Hematopoietic multipotent progenitor cell treated with erythropoietin and hydrocortisone succinate and interleukin-3 and kit ligand, for 4 days (in vitro differentiated cells): ENCODE measurements at places on chromosomes 2 and 18.

DNA sequence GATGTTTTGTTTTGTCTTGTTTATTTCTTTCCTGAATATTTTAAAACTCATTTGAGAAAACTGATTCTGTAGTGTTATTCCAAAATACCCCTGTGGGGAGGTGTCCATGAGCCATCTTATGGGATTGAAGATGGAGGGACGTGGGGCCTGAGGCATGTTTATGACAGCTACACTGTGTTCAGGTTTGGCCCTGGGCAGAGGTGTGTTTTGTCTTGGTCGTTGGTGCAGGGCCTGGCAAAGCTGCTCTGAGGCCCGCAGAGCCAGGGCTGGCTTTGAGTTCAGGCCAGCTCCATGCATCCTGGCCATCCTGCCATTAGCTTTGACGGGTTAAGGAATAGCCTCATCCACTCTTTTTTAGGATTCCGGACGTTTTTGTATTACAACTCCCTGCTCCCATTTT lies 68.9 kb downstream of the TMEM18 start:
- DNase-seq: no peak

DNA sequence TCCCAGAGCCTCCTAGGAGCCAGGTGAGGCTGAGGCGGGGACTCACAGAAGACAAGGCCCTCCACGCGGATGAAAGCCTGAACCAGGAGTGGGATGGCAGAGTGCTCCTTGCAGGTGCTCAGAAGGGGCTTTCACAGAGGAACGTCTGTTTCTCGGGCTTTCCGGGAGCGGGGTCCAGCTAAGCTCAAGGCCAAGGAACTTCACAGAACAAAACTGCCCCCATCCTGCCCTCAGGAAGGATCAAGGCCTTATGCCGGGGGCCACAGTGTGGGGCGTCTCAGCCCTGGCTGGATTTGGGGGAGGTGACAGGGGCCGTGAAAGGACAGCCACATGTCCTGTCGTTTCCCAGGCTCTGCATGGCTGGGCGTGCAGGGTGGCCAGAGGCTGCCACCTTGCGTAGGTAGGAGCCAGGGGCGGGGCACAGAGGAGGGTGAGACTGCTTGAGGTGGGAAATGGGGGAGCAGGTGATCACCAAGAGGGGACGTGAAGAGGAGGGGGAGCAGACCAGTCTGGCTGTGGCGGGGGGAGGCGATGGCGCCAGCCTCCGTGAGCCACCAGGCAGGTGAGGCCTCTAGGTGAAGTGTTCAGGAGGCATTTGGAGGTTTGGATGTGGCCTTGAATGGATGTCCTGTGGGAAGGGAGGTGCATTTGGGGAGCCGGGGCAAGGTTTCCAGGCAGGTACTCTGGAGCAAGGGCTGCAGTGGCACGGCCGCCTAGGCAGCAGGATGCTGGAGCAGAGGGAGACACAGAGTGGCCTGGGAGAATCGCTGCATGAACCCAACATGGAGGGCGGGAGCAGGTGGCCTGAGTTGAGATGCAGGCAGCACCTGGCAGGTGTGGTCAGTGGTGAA lies 79.1 kb downstream of the TWIST2 start:
- no peak for DNase-seq

- DNase-seq: no peak
Measured at GRCh38 chr2:182144776-182145165, 159.1 kb downstream of the PPP1R1C start.

- no peak for DNase-seq
Measured at GRCh38 chr2:76296438-76296837, 585.7 kb upstream of the GCFC2 start.

DNA sequence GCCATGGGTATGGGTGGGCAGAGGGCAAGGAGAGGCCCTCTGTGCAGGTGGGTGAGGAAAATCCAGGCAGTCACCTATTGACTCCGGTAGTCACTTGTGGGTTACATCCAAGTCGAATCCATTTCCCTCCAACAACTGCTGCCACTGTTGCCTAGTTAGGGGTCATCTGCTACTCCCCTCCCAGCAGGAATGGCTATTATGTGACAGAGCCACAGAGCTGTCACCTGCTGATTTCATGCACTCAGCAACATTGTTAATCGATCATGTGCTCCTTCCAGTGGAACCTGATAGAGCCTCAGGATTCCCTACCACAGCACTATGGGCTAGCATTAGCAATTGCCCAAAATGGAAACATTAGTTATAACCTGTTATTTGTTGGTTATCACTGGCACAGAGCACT lies 31.4 kb downstream of the POLR1A start:
- DNase-seq: no peak

- peak; percentile 26 for DNase-seq
Measured at GRCh38 chr18:48728204-48728833, 189.5 kb downstream of the CTIF start.

- no peak for DNase-seq
Measured at GRCh38 chr2:203590496-203590895, 55.4 kb upstream of the RAPH1 start.
